ENCODE measurements at places on chromosomes 6 and 20. TPM values are rescaled to one million over a fixed set of nuclear protein-coding genes. Genes with fewer than 3 reads are reported as not detected.

Gene PNPLA1
- not detected for total RNA-seq

Gene RBBP8NL
- not detected for total RNA-seq

Gene TMEM244
- not detected for total RNA-seq

Gene MUCL3
- not detected for total RNA-seq

Gene ADGRF1
- not detected for total RNA-seq

Gene CDC5L
- total RNA-seq, result 16.3 TPM

Gene EPPIN
- total RNA-seq, result not detected

Gene APMAP
- total RNA-seq, result 98.9 TPM

Gene C20orf96
- total RNA-seq, result 3.4 TPM

Gene ELOVL4
- total RNA-seq, result 16.9 TPM

Gene NOX3
- total RNA-seq, result not detected

Gene TRIM31
- total RNA-seq, result not detected

Gene DAAM2
- 0.06 TPM for total RNA-seq

Gene SPEF1
- 0.20 TPM for total RNA-seq

Gene SLA2
- total RNA-seq, result 0.05 TPM

Gene TSPO2
- total RNA-seq, result not detected

Gene BMP7
- total RNA-seq, result 0.17 TPM

Gene GRM1
- not detected for total RNA-seq

Measured in NCI-H460 (cell line).